ENCODE measurements at places on chromosomes 3 and 15.

GRCh38 chr3:196149831-196150301 lies 61.3 kb downstream of the ZDHHC19 start:
- no peak for DNase-seq

DNA sequence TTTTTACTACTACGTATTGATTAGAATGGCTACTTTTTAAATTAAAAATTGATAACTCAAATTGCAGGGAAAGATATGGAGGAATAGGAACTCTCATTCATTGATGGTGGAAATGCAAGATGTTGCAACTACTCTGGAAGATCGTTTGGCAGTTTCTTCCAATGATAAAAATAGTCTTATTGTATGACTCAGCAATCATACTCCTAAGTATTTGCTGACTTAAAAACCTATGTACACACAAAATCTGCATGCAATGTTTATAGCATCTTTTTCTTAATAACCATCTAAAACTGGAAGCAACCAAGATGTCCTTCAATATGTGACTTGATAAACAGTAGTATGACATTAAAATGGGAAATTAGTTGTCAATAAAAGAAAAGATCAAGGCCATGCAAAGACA lies 87.4 kb upstream of the LRRC3B start:
- DNase-seq = no peak

GRCh38 chr15:63041974-63042876 lies at the start of gene TPM1:
TSS of gene TPM1 (plus strand) at chr15:63042747. CDS start at chr15:63042830, 83 bp downstream.
- DNase-seq = peak; percentile 63

GRCh38 chr3:57382933-57383332 lies 90.4 kb upstream of the ASB14 start:
- no peak for DNase-seq

GRCh38 chr3:100913870-100914648 lies 79.2 kb downstream of the ABI3BP start:
- no peak for DNase-seq

- DNase-seq = no peak
Observed at GRCh38 chr3:149448331-149448831, 26.1 kb upstream of the TM4SF4 start.

GRCh38 chr3:100975714-100976113 lies 17.5 kb downstream of the ABI3BP start:
- DNase-seq = no peak

- no peak for DNase-seq
Observed at GRCh38 chr15:80180468-80180867, 27.7 kb downstream of the FAH start.

GRCh38 chr3:164332831-164333802 lies 745.2 kb downstream of the SI start:
- DNase-seq = no peak

DNA sequence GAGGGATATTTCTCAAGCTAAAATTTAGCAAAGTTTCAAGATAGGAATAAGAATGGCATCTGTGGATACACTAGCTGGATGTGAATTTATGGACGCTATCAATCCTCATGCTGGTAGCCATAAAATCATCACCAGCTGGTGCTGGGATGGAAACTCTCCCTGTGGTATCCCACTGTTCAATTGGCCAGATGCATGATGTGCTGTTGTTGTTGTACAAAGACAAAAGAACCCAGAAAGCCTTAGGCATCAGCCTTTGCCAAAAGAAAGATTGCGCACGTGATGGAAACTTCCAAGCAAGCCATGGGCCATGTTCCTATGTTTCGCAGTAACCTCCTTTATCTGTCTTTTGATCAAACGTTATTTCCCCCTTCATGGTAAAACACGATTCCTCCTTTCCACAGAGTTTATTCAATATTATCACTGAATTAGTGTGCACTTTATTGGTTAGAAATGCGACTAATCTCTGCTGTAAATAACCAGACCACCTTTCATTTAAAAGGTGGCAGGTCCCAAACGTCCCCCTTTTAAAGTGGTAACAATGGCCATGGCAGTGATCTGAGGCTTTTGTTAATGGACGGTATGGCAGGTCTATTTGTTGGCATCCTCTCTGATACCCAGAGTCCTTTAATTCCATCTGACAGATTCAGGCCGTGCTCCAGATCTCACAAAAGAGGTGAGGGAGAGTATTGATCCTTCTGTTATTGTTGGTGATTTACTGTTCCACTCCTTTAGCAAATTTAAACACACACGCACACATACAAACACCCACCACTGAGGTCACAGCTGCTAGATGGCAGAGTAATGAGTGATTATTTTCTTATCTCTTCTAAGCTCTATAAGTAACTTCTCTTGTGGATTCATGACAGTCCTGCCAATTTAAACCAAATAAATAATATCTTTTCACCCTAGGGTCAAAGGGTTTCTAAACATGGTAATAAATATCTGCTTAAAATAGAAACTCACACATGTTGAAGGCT lies 291.2 kb upstream of the KCNMB2 start:
- no peak for DNase-seq

DNA sequence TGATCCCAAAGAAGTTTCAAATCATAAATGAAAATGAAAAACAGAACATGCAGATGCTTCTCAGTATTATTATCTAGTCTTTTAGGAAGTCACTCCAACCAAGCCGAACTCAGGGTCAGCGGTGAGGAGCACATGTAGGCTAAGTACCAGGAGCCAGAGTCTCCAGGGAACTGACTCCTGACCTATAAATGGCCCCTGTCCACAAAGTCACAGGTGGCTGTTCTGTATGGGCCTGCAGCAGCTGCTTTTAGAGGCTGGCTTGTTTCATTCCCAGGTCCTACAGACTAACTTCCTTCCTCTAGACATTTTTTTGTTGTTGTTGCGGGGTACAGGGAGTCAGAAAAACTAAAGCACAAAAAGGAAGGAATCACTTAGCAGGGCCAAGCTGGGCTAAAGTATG lies 54.6 kb downstream of the DAPK2 start:
- DNase-seq = no peak

DNA sequence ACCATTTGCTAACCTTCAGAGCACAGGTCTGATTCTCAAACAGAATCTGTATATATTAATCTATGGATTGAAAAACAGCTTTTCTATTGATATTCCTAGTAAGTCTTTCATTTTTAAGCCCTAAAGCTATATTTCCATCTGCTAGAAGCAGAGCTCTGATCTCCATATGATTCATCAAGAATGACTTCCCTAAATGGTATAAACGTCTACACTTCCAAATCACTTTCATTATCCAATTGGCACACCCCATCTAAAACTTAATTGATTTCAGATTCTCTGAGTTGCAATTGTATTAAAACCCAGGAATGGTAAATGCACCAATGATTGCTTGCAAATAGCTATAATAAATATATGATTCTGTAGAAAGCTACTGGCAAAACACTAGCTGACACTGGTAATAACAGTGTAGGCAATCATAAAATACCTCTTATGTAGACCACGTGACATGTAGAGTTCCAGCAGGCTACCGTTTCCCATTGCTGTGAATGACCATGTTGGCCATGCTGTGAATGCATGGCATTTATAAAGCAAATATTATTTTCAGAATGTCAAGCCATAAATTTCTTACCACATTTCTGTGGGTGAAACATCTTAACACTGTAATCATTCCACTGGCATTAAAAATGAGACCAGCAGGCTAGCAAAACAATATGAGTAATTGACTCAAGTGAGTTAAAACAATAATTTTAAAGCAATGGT lies 226.0 kb downstream of the ZMAT3 start:
- DNase-seq = no peak

- DNase-seq = peak; percentile 47
Observed at GRCh38 chr3:25033407-25034029, 394.5 kb upstream of the RARB start.

DNA sequence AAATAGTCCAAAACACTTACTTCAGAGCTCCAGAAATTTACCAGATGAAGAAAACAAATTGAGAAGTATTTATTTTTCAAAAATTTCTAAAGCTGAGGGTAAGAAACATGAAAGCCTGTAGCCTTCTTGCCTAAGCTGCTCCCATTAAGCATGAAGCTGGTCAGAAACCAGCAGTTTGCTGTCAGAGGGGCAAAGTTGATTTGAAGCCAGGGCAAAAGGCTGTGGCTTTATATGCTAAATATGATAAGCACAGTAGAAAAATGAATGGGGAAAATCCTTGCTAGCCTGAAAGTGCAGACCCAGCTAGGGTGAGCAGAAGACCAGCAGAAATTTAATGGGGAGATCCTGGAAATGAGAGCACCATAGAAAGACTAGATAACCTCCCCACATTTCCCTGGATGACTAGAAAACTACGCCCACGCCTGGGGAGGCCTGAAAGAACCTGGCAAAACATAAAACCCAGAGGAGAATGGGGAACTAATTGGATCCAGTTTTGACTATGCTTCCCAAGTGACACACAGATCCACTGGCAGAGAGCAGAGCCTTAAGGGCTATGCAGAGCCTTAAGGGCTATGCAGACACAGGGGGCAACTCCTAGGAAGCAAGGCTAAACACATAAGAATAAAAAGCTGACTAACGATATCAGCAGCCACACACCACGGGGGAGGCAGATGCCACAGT lies 43.0 kb upstream of the HEG1 start:
- no peak for DNase-seq

DNA sequence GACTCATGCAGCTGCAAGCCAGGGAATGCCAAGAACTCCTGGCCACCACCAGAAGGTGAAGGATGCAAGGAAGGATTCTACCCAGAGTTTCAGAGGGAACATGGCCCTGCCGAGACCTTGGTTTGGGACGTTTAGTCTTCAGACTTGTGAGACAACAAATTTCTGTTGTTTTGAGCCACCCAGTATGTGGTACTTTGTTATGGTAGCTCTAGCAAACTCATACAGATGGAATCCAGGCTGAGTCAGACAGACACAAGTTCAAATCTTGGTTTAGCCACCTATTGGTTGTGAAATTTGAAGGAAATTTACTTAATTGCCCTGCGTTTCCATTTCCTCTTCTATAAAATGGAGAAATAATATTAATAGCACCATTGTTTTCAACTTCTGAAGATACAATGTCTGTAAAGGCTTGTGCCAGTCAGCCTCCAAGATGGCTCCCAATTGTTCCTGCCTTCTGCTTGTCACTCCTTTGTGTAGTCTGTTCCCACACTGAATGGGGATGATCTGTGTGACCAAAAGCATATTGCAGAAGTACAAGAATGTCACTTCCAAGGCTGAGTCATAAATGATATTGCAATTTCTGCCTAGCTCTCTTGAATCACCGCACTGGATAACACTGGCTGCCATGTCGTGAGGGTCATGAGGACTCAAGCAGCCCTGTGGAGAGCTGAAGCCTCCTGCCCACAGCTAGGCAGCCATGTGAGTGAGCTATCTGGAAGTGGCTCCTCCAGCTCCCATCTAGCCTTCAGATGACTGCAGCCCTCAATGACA lies 223.5 kb upstream of the PROK2 start:
- DNase-seq = no peak

DNA sequence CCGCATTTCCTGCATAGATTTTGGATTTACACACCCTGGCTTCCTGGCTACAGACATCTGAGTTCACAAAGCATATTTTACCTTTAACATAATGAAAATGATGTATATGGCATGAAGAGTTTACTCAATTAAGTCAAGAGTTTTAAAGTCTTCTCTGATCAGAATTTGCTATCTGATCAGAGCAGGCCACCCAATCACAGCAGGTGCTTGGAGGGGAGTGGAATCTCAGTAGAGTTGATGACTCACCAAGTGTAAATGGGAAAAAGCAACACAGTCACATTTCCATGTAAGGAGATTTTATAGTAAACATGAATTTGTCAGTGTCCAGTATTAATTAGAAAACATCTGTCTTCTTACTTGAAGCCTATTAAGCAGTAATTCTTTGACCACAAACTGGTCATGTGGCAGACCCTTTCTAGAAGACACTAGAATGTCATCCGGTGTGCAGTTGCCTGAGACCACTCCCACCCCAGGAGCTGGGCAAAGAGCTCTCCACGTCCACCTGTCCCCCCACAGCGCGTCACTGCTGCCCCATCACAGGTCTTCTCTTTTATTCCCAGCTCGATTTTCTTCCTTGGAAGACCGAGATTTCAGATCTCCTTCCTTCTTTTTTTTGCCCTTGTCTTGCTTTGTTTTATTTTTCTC lies 10.8 kb downstream of the MESD start:
- DNase-seq = no peak

GRCh38 chr3:188179006-188179966 lies 25.3 kb downstream of the LPP start:
- DNase-seq = no peak

DNA sequence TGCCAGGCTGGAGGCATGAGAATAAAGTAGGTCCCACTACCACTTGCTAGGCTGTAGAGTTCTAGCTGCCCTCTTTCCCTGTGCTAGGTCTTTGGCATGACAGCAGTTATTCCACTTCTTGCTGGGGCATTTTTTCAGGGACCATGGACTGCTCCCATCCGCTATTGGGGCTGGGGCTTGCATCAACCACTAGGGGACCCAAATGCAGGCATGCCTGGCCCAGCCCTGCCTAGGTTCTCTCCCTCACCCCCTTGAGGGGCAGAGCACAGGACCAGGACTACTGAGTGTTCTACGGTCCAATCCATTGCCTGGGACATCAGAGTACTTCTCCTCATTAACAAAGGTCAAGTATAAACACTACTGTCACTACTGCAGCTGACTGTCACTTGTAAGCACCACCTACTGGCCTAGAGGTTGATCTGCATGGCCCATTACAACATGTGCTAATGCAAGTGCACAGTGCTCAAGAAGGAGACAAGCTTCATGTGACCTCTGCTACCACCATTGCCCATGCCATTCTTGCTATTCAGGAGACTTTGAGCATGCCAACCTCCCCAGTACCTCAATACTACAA lies 270.5 kb downstream of the MBNL1 start:
- no peak for DNase-seq

GRCh38 chr3:66588340-66588847 lies 87.6 kb upstream of the LRIG1 start:
- DNase-seq = no peak

GRCh38 chr3:53707222-53707621 lies 139.0 kb downstream of the CHDH start:
- no peak for DNase-seq

DNA sequence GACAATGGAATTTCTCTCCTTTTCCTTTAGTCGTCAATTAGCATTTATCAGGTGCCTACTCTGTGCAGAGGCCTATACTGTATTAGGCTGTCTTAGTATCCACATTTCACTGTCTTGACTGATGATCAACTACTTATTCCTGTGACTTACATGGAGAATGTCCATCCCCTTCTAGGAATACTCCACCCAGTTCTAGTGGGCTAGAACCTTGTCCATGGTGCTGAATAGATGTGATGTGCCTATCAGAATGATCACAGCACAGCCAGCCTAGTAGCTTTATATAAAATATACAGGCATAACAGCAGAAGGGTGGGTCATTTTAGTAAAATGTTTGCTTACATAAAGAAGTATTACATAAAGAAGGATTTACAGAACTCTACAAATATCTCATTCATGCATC lies 621.4 kb downstream of the PDCD6IP start:
- DNase-seq = no peak

- DNase-seq = no peak
Observed at GRCh38 chr3:144332868-144333267, 361.2 kb downstream of the DIPK2A start.

- no peak for DNase-seq
Observed at GRCh38 chr15:70539912-70540530, 223.3 kb downstream of the UACA start.
